ENCODE measurements at places on chromosomes 16 and 17.

DNA sequence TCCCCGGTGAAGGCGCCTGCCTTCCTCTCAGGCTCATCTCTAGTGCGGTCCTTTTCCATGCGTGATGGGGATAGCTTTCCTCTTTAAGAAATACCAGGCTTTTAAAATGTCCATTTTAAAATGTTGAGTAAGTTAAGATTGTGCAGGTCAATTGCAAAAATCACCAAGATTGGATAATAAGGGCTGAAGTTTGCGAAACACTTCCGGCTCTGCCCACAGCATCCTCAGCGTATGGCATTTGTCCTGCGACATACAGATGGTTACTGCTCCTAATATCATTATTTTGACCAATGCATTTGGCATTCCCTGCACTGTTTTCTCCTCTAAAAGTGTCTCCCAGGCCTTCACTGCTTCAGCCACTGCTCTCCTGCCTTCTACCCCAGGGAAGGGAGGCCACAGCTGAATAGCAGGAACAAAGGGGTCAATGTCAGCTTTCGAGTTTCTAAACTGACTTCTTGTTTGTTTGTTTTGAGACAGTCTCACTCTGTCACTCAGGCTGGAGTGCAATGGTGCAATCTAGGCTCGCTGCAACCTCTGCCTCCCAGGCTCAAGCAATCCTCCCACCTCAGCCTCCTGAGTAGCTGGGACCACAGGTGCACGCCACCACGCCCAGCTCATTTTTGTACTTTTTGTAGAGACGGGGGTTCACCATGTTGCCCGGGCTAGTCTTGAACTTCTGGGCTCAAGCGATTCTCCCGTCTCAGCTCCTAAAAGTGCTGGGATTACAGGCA, 91.9 kb downstream of the CRISPLD2 start:
- no peak for DNase-seq

- DNase-seq, result no peak
Observed at GRCh38 chr17:40800381-40800780, 622 bp upstream of the KRT28 start.

- no peak for DNase-seq
Observed at GRCh38 chr16:15980329-15980728, 30.9 kb downstream of the ABCC1 start.

GRCh38 chr16:29111421-29111820, 126.6 kb downstream of the LAT start:
- DNase-seq, result no peak

DNA sequence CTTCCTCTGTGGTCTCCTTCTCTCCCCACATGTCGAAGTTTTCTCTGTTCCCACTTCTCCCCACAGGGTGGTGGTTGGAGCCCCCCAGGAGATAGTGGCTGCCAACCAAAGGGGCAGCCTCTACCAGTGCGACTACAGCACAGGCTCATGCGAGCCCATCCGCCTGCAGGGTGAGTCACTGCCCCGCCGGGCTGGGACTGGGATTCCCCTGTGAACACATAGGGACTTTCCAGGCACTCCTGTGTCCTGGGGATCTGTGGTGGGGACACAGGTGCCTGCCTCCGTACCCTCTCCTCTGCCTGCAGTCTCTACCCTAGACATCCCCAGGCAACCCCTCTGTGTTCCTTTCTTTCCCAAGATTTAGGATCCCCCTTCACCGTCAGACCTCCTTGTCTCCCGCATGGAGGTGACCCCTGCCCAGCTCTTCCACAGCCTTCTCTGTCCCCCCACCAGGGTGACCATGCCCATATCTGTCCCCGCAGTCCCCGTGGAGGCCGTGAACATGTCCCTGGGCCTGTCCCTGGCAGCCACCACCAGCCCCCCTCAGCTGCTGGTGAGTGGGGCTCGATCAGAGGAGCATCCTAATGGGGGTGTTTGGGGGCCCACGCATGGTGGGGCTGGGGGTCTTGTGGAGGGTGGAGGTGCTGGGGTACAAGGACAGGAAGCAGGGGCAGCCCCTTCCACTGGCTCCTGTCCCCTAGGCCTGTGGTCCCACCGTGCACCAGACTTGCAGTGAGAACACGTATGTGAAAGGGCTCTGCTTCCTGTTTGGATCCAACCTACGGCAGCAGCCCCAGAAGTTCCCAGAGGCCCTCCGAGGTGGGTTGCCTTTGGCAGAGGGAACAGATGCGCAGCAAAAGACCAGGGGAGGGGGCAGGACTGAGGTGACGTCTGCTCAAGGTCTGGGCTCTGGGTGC, 5.8 kb downstream of the ITGAM start:
- DNase-seq, result peak; percentile 65

DNA sequence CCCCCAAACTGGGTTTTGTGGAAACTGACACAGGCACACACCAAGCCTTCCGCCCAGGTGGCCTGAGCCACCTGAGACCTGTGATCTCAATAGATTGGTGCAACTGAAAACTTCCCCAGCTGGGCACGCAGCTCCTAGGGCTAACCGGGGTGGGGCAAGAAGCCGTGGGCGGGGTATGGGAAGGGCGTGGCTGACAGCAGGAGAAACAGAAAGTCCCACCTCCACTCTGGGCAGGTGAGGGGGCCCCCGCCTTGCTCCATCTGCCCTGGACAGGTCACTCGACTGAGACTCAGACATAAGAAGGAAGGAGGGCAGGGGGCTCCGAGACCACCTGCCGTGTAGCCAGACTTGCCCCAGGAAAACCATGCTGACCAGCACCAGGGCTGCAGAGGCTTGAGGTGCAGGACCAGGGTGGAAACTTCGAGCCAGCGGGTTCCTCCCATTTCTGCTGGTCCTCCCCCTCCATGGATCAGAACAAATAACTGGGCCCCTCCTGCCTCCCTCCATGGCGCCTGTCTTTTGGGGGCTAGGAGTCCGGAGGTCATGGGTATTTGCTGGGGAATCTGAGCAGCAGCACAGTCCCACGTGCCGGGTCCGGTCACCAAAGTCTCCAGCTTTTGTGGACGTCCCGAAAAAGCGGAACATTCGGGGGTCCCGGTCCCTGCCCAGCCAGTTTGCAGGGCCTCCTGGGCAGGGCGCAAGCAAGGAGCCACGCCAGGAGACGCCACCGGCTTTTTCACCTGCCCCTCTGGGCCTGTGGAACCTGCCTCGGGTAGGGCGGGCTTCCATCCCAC, 1.3 kb downstream of the TIMP2 start:
- no peak for DNase-seq

DNA sequence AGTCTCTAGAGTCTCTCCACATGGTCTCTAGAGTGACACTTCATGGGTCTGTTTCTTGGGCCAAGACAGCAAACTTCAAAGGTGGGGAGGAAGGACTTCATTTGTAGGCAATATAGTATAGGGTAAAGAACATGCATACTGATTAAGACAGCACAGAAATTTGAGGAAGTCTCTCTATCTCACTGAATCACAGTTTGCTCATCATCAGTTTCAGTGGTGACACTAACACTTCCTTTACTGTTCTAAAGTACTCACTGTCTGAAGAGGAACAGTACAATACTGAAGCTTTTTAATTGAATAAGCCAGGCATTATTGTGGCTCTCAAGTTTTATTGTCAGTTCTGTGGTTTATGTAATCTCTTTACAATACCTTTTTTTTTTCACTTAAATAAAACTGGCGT, 656.4 kb upstream of the CDH8 start:
- no peak for DNase-seq

- no peak for DNase-seq
Observed at GRCh38 chr17:52837492-52837891, 679.0 kb upstream of the CA10 start.

DNA sequence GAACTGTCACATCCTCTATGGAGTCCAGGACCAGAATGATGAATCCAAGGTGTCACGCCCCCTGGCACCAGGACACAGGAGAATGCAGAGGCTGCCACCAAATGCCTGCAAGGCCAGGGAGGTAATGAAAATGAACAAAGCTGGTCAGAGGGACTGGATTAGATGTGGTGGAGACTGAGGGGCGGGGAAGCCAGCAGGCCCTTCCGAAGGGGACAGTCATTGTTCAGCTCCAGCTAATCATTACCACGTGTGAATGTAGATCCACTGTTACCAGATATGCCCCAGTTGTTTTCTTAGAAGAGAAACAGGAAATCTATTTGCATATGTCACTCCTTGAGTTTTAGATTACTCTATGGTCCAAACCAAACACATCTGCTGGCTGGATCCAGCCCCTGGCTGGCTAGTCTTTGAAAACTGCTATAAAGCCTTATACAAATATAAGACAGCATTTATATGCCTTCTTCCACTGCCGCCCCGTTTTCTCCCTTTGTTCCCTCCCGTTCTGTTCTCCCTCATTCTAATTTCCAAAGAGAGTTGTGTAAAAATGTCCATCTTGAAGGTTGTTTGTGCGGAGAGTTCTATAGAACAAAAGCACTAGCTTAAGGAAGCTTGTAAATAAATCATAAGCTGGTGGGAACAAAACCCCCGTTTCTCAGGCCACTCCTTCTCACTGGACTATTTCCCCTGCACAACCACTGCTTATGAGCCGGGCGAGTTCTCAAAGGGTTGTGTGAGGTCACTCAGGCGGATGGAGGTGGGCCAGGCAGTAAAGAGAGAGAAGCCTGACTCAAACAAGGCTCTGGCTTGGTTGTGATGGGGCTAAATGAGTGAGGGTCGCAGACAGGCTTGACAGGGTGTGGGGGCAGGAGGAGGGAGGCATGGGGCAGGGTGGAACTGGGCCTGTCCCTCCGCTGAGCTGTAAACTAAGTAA, 14.2 kb downstream of the CRYM start:
- DNase-seq, result no peak

GRCh38 chr17:48071654-48072053, 23.5 kb downstream of the NFE2L1 start:
- DNase-seq, result no peak

GRCh38 chr17:50559674-50560184, 786 bp upstream of the CACNA1G start:
- DNase-seq, result no peak

- DNase-seq, result no peak
Observed at GRCh38 chr16:27239026-27239425, 29.5 kb downstream of the NSMCE1 start.

DNA sequence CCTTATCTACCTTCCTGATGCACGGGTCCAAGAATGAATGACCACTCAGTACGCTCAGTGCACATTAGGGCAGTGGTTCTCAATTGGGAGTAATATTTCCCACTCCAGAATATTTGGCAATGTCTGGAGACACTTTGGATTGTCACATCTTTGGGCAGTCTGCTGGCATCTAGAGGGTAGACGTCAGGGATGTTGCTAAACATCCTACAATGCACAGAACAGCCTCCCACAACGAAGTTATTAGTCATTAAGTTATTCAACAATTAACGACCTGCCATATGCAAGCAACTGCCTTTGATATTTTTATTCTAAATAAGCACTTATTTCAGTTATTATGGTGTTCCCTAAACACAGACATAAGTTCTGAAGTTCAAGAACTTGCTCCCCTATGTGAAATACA, 669.3 kb downstream of the TOX3 start:
- DNase-seq, result no peak

DNA sequence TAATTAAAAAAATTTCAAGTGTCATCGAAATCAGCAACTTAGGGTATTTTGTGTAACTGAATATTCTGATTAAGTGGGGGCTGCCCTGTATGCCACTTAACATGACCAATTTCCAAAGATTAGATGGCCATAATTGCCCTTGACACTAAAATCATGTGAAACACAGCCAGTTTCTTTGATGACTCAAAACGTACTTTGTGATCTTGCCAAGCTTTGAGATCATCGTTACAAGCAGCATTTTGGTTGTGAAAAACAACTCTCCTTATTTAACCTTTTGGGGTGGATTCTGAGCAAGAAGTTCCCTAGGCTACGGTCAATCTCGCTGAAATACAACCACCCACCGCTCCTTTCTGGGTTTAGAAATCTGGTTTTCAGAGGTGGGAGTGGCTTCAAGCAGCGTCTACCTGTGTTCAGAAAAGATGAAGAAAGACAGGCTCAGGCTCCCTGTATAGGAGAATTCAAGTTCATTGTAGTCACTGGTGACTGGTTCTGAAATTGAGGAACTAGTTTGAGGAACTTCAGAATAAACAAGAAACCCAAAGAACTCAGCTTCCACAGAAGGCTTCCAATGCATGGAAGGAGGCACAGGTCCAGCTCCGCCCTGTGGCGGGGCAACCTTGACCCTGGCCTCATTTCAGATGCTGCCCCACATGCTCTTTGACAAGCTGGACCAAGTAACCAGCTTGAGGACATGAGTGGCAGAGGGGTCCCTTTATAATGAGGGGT, 9.4 kb downstream of the MAP3K14 start:
- DNase-seq, result peak; percentile 41

GRCh38 chr17:83036666-83037065, 42.7 kb upstream of the METRNL start:
- no peak for DNase-seq

DNA sequence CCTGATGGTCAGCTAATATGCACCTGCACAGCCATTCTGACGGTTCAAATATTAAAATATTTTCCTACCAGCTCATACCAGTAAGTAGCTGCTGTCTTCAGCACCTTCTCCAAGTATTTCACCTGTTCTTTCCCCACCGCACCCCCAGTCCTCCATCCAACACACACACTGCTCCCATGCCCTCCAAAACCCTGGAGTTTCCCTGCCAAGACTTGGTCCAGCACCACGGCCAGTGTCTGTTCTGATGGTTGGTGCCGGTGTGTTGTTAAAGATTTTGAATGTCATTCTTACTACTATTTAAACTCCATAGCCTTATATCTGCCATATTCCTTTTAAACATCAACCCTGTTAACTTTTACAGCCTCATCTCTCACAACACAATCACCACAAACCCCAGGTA, 142.4 kb downstream of the GSG1L start:
- no peak for DNase-seq

GRCh38 chr16:8796469-8797363, 723 bp downstream of the TMEM186 start:
- DNase-seq, result no peak

GRCh38 chr16:22070361-22071330, 21.7 kb upstream of the VWA3A start:
- no peak for DNase-seq

DNA sequence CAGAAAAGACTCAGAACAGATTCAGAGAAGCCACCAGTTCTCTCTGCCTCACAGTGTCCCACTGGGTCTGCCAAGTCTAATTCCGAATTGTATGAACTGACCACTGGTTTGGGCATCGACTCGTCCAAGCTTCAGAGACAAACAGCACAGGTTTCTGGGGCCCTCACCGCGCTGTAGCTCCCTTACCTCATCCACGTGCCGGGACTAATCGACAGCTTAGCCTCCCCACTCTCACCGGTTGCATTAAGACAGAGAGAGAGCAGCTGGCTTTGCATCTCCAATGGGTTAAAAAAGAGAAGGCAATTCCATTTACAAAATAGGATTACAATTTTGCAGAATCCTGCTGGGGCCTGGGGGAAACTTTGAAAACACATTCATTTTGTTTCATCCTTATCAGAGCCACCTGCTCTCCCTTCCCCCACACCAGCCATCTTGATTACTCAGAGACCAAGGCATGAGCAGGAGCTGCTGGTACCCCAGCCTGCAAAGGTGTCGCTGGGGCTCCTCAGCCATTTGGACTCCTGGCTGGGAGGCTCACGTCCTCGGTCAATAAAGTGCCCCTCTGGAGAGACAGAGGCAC, 95.3 kb upstream of the RPL38 start:
- DNase-seq, result no peak

- no peak for DNase-seq
Observed at GRCh38 chr16:20318437-20318836, 8.9 kb downstream of the GP2 start.

Measured in stimulated activated CD4-positive, alpha-beta T cell treated with anti-CD3 and anti-CD28 coated beads, Interleukin-12 subunit alpha, Interleukin-12 subunit beta, amount 100 ng/mL, for 24 hours (primary cell).